ENCODE measurements at places on chromosomes 1 and 21. TPM values are rescaled to one million over a fixed set of nuclear protein-coding genes. Genes with fewer than 3 reads are reported as not detected.

Gene AURKAIP1
- total RNA-seq: 320 TPM

DNA sequence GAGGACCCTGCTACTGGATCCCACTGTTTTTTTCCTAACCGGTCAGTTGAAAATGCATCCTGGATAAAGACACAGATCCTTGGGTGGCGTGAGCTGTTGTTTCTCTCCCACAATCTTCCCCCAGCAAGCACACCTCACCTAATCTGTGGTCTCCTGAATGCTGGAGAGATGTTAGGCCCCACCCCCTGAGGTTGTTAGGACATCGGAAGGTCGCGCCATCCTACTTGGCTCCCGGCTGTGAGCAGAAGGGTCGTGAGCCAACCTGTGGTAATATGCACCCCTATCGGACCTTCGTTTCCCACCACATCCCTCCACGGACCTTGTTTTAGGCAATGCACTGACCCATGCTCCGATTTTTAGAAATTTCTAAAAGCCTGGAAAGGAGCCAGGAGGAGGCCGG is 89.9 kb upstream of the IPO9 start:
- DNase-seq: peak; percentile 49

- peak; percentile 77 for DNase-seq
These were observed 773 bp downstream of the IFNGR2 start for GRCh38 chr21:33403786-33404585.

DNA sequence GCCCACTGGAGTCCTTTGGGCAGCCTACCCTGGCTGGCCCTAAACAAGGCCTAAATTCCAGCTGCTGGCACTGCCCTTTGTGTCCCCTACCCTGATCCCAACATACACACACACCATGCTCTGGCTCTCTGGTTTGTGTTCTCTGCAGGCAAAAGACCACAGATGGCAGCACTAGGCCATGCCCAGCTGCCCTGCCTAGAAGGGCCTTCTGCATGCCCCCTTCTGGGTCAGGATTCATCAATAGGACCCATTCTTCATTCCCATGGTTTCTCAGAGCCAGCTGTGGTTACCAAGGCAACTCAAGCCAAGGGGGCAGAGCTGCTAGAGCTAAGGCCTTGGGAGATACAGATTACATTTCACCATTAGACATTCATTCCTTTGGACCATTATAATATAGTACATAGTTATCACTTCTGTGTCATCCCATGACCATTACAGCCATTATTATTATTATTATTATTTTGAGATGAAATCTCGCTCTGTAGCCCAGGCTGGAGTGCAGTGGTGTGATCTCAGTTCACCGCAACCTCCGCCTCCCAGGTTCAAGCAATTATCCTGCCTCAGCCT is 17.5 kb downstream of the ASAP3 start:
- no peak for DNase-seq

- DNase-seq: no peak
These were observed 5.0 kb downstream of the TSTD1 start for GRCh38 chr1:161033751-161034150.

All from H7 (cell line).